ENCODE measurements at places on chromosomes 1 and 21.

DNA sequence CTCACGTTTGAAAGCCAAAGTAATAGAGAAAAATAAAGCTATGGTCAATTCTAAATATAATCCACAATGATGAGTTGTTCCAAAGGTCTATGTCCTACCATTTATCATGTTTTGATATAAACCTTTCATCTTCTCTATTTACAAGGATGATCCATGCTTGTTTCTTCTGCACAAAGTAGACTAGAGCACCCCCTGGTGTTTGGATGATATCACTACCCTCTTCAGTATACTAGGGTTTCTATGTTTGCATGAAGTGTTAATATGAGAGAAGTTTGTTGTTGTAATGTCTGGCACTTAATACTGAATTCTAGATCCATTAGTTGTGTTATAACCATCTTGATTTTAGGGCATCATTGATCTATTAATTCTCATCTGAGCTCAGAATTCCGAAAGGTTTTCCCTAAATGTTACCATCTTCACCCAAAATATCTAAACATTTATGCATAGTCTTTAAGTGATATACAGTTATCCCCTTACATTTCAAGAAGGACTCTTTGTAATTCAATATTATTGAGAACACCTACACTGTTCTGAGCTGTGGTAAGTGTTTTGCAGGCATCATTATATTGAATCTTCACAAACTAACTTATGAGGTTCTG is 21.1 kb downstream of the CLDN8 start:
- DNase-seq: no peak

DNA sequence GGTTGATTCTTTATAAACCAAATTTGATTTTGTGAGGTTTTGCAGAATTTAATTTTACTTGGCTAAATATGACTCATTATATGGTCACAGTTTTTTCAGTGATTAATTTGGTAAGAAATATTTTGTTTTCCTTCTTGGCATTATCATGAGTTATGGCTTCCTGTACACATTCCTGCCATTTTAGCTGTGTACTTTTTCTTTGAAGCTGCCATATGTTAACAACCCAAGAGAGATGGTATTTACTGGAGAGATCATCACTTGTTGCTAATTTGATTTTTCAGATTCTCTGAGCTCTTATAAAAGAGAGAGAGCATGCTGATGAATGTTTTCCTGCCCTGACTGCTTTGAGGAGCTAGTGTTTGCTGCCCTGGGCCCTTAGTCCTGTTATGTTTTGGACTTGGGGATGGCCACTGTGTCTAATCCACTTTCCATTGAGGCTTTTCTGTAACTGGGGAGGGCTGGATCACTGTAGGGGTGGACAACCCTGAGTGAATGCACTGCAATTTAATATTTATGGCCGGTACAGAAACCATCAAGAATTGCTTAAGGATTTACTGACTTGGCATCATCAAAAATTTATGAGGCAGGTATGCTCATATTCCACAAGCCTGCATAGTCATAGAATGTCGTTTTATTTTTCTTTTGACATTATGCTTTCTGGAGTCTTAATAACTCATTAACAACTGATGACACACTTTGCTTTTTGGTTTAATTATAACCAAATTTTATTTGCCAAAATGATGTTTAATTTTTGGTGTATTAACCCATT is 200.9 kb downstream of the DISC1 start:
- DNase-seq: no peak

DNA sequence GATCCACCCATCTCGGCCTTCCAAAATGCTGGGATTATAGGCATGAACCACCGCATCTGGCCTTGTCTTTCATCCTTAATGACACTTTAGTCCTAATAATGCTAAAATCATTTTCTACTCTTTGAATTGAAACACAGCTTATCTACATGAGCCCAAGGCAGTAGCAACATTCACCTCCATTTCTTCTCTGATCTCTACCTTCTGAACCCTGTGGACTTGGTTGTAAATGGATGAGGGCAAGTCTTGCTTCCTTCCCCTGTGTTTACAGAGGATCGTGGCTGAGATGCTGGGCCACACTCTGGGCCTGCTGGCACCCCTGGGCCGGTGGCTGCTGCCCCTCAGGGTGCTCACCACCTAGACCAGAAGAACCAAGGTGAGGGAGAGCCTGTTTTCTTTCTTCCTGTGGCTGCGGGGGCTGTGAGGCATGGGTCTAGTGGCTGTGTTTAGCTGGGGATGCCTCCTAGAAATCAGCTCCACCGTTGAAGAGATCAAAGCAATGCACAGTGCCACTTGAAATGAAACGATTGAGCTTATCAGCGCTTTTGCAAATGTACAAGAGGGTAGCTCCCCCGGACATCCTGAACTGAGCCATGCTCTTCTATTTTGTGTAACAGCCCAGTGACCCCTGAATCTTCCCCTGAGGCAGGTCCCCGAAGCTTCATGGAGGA is 32.2 kb upstream of the LGALS8 start:
- no peak for DNase-seq

DNA sequence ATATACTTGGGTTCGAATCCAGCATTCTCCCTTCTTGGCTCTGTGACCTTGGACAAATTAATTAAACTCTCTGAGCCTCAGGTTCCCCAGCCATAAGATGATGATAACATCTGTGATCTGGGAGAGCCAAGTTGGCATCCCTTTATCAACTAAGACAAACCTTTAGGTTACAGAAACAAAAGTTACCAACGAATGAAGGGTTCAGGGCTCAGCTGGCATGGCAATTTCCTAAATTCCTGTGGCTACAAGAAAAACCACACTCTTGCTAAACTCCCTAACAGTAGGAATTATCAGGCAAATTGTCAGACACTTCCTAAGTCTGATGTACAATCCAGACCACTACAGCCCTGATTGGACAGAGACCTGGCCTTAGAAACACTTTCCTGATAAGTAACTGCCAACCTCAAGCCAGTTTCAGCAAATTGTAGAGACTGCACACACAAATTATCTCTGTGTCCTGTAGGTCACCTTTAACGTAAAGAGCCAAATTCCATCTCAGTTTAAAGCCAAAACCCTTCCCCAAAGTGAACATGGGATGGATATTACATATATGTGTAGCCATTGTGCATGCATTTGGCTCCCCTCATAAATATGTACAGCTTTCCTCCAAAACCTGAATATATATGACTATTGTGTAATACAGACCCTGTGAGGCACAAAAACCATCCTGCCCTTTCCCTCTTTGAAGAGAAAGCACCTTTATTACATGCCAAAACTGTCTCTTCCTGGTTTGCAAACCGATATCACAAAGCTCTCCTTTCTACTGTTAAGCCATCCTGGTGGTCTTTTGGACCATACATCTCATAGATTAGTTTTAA is 39.5 kb upstream of the EDARADD start:
- no peak for DNase-seq

- no peak for DNase-seq
These were observed 123.1 kb downstream of the CLIC6 start for GRCh38 chr21:34791776-34792503.

GRCh38 chr1:150789396-150789795 is 18.7 kb downstream of the CTSK start:
- no peak for DNase-seq

DNA sequence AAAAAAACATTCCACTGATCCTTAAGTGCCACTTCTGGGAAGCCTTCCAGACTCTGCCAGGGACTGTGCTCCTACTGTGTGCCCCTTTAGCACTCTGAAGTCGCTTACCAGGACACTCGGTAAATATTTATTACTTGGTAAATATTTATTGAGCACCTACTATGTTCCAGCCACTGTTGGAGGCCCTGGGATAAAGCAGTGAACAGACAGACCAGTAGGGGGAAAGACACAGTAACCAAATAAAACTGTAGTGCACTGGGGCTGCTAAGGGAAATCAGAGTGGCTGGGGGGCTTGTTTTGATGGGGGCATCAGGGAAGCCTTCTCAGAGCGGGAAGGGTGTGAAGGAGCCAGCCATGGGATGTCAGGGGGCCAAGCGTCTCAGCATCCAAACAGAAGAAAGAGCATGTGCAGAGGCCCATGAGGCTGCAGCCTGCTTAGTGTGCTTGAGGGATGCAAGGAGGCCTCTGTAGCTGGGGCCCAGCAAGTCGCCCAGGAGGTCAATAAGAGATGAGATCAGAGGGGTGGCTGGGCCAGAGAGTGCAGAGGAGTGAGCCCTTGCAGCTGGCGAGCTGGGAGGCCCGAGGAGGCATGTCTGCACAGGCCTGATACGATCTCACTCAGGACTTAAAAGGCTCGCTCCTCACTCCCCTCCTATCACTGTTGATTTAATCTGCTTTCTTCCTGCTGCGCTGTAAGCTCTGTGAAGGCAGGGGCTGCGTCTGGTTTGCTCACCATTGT is 28.6 kb downstream of the KAZN start:
- no peak for DNase-seq

- DNase-seq: no peak
These were observed 134.4 kb downstream of the TGFB2 start for GRCh38 chr1:218479436-218480115.

- no peak for DNase-seq
These were observed 82.7 kb downstream of the SIK1 start for GRCh38 chr21:43343992-43344886.

Measured in NCI-H2107 (cell line).